Stimulated activated effector memory CD8-positive, alpha-beta T cell treated with anti-CD3 and anti-CD28 coated beads, Interleukin-12 subunit alpha, Interleukin-12 subunit beta, amount 100 ng/mL, for 72 hours (primary cell): ENCODE measurements at places on chromosomes 5 and 9.

DNA sequence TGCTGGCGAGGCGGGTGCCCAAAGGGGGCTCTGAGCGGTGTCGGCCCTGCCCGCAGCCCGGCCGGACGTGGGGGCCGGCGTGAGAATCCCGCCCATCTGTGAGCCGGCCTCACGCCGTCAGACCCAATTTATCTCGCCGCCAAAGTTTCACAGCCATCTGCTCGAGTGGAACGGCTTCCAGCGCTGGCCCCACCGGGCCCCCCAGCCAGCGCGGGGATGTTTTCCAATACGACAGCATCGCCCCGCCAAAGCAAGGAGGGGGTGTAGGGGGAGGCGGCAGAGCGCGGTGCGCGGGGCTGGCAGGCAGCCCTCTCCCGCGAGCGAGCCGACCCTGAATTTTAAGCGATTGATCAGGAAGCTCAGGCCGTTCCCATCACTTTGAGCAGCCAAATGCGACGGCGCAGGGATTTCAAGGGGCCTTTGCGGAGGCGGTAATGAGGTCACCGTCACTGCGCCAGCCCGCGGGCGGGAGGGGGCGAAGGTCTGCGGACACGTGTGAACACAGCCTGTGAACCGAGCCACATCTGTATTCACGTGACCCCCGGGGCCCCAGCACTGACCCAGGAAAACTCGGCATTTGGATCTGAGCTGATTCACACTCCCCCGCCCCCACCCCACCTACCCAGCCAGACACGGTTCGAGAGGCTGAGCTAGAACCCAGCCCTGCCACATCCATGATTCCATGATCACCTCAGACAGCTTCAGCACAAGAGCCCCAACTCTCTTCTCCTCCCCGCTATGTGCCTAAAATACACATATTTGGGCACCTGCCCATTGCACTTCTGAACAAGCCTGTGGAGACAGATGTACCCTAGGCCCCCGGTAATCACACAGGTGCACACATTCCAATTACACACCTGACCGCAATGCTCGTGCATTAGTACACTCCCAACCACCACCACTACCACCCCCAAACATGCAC, 47.8 kb upstream of the PSD2 start:
- peak; percentile 79 for DNase-seq

- no peak for DNase-seq
Observed at GRCh38 chr9:119195521-119195920, 173.7 kb downstream of the BRINP1 start.

- no peak for DNase-seq
Observed at GRCh38 chr5:175717837-175718236, 60.0 kb downstream of the HRH2 start.

DNA sequence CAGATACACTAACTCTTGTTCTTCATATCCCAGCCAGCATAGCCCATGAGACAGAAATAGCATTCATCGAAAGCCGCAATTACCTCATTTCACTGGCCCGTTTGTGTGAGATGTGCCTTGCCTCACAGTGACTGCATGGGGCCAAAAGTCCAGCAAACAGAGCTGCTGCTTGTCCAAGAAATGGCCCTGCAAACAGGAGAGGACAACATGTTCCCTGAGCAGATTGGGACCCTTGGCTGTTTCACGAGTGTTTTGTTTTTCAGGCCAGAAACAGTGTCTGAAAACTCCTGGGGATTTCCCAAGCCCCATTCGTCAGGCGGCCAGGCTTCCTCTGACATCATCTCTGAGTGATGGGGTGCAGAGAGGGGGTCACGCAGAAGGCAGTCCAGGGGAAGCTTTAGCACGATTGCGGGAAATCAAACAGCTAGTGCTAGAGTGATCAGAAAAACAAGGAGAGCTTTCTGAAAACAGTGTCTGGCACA, 503.6 kb upstream of the PAPPA start:
- DNase-seq: no peak

GRCh38 chr5:135079760-135080159, 45.7 kb upstream of the PITX1 start:
- no peak for DNase-seq

- DNase-seq: no peak
Observed at GRCh38 chr9:83342006-83342405, 196.2 kb downstream of the FRMD3 start.

- no peak for DNase-seq
Observed at GRCh38 chr5:80408484-80409366, 861 bp downstream of the ZFYVE16 start.

DNA sequence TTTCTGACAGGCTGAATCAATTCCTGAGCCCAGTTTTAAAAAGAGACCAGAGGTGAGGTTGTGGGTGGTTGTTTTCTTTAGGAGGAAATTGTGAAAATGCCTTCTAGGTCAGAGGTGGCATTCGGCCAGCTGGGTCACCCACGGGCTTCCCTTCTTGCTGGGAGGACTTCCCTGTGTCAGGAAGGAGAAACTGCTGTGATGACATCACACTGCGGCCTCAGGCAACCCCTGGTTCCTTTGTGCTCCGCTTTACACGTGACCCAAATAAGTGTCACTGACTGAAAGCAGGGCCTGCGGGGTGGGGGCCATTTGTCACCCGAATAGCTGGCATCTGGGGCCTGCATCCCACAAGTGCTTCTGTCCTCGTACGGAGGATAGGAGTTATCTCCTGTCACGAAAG, 39.7 kb downstream of the FABP6 start:
- no peak for DNase-seq

GRCh38 chr5:119383008-119383407, 27.2 kb downstream of the TNFAIP8 start:
- DNase-seq: no peak

- no peak for DNase-seq
Observed at GRCh38 chr5:10505517-10506095, 58.3 kb upstream of the ANKRD33B start.

- DNase-seq: no peak
Observed at GRCh38 chr9:120873512-120873911, 3.5 kb downstream of the PHF19 start.

GRCh38 chr9:114263853-114264510, 58.9 kb upstream of the ORM1 start:
- no peak for DNase-seq

DNA sequence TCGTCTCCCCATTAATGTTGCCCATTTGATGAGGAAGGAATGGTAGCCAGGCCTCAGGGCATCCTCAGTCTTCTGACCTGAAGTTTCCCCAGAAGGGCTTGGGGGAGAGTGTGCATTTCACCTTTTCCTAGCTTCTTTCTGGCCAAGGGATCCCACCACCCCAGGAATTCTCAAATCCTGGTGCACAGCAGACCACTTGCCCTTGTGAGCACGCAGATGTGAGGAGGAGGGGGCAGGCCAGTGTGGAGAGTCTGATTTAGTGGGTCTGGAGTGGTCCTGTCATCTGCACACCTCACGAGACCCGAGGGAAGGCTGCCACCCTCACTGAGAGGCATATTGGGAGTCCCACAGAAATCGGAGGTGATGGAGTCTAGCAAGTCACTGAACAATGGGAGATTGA, 64.3 kb downstream of the CXXC5 start:
- DNase-seq: no peak

- DNase-seq: no peak
Observed at GRCh38 chr5:57986761-57987341, 473.0 kb downstream of the PLK2 start.

DNA sequence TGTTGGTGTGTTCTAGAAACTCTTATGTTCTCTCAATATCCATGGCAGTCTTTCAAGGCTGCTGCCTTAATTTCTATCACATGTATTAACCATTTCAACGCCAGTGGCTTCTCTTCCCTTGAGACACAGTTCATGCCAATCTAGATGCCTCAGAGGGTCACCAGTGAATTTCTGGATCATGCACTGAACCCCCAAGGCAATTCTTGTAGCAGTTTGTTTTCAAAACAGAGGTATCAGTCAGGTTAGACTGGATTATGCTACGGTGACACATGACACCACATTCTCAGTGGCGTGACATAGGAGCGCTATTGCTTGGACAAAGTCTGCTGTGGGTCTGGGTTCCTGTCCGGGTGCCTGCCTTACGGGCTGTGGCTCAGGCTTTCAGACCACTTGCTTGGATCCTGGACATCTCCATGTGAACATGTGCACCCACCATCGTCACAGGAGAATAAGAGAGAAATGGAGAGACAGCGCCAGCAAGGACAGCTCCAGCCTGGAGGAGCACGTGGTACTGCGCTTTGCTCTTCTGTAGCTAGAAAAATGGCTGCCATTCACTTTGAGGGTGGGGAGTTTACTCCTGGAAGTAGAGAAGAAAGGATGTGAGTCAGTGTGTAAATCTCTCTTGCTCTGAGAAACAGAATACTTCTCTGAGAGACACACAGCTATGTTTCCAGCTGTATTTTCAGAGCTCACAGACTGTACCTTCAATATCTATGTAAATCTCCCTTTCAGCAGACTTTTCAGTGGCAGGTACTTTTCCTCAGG, 329.3 kb upstream of the ADCY2 start:
- no peak for DNase-seq

GRCh38 chr5:132687995-132688394, 14.2 kb downstream of the IL4 start:
- DNase-seq: no peak

DNA sequence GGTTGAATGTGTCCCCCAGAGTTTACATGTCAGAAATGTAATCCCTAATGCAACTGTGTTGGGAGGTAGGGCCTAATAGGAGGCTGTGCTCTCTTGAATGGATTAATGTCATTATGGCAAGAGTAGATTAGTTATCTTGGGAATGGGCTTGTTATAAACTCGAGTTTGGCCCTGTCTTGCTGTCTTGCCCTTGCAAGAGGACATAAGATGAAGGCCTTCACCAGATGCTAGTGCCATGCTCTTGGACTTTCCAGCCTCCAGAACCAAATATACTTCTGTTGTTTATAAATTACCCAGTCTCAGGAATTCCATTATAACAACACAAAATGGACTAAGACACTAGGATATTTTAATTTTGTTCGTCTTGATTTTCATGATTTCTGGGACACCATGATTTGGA, 5.4 kb downstream of the PIK3R1 start:
- DNase-seq: no peak
